Activated T-cell treated with anti-CD3 and anti-CD28 coated beads, Interleukin-2, amount 50 U/mL, for 72 hours (primary cell): ENCODE measurements at places on chromosomes 7 and 10. TPM values are rescaled to one million over a fixed set of nuclear protein-coding genes. Genes with fewer than 3 reads are reported as not detected.

Gene FUOM
- 14.9 TPM for total RNA-seq

Gene LRRC18
- total RNA-seq: not detected

Gene ACTR3C
- total RNA-seq: 13.0 TPM

Gene RAB11FIP2
- total RNA-seq: 19.6 TPM

Gene HYAL4
- 1.8 TPM for total RNA-seq

Gene SFTPA1
- not detected for total RNA-seq

Gene GSAP
- 5.0 TPM for total RNA-seq

Gene TMEM176B
- not detected for total RNA-seq

Gene MKLN1
- 49.6 TPM for total RNA-seq

Gene MEOX2
- not detected for total RNA-seq

Gene CALML3
- not detected for total RNA-seq

Gene STAMBPL1
- total RNA-seq: 39.9 TPM

Gene SMO
- 2.0 TPM for total RNA-seq

Gene NUTM2B
- 0.51 TPM for total RNA-seq

Gene ZP3
- total RNA-seq: 7.7 TPM

Gene C10orf71
- not detected for total RNA-seq

Gene TMEM229A
- total RNA-seq: not detected

Gene OPN1SW
- not detected for total RNA-seq

Gene FAM237B
- total RNA-seq: not detected

Gene AKR1C2
- total RNA-seq: 0.22 TPM

Gene SLC12A9
- 17.6 TPM for total RNA-seq
